ENCODE measurements at places on chromosomes 12 and 14. TPM values are rescaled to one million over a fixed set of nuclear protein-coding genes. Genes with fewer than 3 reads are reported as not detected.
A peak's percentile ranks its signal among the peaks of the same experiment; 100 is the strongest.

The RERG gene
- not detected for total RNA-seq

The SETD1B gene
- total RNA-seq, result 29.2 TPM

The TMEM63C gene
- total RNA-seq, result 2.3 TPM

DNA sequence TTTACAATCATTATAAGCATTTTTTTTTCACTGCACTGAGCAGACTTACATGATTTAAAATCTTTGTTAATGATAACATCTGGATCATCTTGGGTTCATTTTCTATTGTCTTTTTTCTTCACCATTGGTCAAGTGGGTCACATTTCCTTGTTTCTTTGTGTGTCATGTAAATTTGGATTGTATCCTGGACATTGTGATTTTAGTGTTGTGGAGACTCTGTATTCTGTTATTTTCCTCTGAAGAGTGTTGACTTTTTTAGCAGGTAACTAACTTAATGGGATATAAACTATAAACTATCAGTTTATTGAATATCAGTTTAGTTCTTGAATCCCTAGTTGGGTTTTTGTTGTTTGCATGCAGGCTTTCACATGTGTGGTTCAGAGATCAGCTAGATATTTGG is 4.0 kb upstream of the UNC79 start:
- DNase-seq, result no peak

GRCh38 chr12:130552483-130552996 is 163.6 kb downstream of the RIMBP2 start:
- DNase-seq, result no peak

DNA sequence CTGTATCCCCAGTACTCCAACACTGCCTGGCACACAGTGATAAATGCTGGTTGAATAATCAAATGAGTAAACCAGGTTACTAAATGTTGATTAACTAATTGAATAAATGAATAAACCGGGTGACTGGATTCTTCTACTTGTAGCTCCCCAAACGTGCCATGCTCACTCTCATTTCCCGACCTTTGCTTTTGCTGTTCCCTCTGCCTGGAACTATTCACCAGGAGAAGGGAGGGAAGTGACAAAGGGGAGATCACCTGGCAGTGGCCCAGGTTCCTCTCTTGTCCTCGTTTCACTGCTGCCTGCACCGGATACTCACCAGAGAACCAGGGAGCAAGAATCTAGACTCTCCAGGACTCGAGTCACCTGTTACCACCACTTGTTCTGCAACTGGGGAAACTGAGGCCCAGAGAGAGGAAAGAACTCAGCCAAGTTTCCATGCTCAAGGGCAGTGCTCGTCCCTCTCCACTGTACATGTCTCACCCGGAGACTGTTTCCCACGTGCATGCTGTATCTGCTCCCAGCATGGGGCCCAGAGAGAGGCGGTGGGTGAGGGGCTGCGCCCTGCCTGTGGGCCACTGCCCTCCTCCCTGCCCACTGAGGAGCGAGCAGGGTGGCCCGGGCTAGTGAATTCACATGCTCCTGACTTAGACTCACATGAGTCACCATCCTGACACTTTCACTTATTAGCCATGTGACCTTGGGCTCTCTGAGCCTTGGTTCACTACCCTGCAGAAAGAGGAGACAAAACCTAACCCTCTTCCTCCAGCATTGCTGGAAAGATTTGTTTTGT is 17.7 kb upstream of the POP5 start:
- DNase-seq, result no peak

DNA sequence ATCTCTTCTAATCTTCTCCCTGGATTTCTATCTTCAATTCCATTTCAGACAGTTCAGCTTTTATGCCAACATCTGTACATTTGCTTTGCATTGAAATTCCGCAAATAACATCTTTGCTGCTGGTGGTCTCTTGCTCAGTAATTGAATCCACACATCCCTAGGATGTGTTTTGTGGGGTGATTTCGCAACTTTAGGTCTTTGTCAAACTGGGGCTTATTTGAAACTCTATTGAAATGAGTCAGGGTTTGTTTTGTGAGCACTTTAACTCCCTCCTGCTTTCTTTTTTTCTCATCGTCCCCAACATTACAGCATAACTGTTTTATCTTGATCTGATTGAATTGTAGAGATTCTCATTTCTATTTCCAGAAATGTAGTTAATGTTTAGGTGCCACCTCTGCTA is 404.3 kb downstream of the NPAS3 start:
- no peak for DNase-seq

- peak; percentile 59 for DNase-seq
Measured at GRCh38 chr14:49769171-49769570, 1.2 kb downstream of the KLHDC2 start.

DNA sequence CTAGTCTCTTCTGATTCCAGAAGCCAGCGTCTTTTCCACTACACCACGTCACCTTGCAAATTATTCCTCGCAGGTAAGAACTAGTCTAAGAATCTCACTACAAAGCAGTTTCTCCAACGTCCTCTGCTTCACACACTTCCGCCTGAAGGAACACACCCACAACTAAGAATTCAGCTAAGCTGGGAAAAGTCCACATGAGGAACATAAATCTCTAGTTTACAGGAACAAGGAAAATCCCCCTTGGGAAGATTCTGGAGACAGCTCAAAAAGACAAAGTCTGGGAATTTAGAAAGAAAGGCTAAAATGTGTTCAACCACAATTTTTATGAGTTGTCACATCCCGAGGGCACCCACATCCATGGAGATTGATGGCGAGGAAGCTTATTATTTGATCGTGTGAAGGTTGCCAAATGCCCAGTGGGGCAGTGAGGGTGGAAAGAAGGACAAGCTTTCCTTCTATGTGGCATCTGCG is 780.2 kb upstream of the TBX3 start:
- DNase-seq, result no peak

DNA sequence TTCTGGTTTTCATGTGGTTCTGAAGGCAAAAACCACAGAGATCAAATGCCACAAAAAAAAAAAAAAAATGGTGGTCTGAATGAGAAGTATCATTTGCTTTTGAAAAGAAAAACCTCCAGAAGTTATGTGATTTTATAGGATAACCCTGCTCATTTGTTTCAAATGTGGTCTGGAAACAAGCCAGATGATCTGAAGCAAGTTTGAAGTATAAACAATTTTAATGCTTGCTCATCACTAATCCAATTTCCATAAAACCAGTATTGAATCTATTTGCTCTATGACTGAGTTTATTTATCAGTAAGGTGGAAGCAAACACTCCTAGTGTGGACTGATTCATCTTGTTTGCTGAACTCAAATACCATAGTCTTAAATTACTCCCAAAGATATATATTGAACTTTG is 407.3 kb upstream of the FLRT2 start:
- DNase-seq, result no peak

All from activated CD4-positive, alpha-beta T cell treated with anti-CD3 and anti-CD28 coated beads, Interleukin-2, amount 10 ng/mL, durations not matched to agents 24 days and 14 days (primary cell).